ENCODE measurements at places on chromosomes 5 and 9.

DNA sequence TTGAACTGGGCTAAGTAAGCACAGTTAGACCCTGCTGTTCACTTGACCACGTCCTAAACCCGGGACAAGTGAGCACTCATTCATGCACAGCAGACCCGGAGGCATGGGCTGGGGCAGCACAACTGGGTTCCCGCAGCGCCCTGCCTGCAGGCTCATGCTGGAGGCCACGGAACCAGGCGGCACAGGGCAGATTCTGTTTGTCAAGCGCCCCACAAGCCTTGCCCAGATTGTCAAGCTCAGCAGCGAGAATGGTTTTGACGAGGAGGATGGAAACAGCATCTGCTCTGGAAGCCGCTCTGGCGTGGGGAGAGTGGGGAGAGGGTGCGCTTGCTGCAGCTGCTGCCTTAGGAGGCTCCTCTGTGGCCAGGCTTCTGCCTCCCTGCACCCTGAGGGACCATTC is 32.7 kb downstream of the PRRT1B start:
- no peak for DNase-seq

DNA sequence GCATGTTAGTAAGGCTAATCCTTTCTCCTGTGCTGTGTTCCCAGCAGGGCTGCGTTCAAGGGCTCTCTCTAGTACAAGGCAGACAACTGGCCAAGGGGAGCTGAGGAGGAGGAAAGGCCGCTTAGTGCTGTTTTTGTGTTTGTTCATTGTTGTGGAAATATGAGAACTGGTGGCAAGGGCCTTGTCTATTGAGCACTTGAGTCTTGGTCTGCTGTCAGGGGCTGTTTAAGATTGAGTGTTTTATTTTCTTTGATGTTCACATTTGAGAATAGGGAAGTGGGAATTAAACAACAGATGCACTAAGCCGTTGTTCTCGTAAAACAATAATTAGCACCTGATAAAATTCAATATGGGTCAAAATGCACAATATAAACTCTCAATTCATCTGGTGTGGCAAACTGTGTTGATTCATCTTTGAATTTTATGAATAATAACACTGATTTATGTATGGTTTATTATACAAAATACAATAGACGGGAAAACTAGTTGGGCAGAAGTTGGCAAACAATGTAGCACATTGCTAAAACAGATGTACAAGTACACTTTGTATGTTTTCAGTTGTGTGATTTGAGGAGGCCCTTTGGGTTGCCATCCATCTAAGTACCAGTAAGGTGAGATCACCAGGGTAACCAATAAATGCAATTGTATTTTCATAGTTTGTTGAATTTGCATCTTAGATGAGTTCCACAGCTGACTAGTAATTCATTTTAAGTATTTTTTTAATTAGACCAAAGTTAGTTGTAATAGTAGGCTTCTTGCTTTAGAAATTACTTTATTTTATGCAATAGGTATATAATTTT is 97.6 kb upstream of the GRHPR start:
- DNase-seq = no peak

- DNase-seq = no peak
Measured at GRCh38 chr5:93126634-93127033, 454.4 kb downstream of the NR2F1-AS1 start.

DNA sequence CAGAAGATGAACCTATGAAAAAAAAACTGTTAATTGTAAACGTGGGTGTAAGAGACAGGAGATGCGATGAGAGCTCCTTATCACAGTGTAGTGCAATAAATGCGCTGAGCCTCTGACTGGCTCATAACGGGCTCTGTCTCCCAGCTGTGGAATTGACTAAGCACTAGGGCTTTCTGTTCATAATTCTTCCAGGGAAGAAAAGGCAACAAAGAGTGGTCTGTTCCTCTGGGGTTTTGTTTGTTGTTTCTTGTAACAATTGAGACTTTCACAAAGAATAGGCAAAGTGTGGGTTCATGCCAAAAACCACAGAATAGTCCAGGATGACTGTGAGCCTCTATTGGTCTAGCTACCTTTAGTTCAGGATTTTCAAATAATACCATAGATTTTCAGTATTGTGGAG is 39.4 kb downstream of the UBE2QL1 start:
- no peak for DNase-seq

DNA sequence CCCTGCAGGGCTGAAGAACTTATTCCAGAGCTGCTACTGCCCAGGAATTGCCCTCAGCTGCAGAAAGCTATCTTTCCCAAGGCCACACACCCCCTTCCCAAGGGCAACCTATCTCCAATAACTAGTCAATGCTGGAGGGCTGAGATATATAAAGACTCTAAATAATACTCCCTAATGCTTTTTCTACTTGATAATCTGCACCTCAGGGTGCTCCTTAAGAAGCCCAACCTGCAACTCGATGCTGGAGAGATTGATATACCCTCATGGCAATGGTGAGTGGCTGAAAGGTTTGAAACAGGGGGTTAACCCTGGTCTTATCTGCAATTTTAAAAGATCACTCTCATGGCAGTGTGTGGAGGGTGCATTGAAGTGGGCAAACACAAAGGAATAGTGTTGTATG is 142.7 kb upstream of the APC start:
- no peak for DNase-seq

- DNase-seq = no peak
Measured at GRCh38 chr9:94974154-94974879, 247.8 kb downstream of the AOPEP start.

DNA sequence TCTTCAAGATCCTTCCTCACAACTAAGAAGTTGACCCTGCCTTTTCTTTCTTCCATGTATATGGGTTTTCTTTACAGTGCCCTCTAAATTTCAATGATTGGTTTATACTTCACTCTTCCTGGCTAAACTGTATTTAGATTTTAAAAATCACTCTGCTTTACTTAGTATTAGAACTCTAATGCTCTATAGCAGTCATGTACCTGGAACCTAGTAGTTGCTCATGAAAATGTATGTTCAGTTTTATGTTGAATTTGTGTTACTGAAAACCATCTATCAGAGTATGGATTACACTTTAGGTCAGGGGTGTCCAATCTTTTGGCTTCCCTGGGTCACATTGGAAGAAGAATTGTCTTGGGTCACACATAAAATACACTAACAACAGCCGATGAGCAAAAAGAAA is 1024.3 kb downstream of the NR2F1-AS1 start:
- DNase-seq = no peak

DNA sequence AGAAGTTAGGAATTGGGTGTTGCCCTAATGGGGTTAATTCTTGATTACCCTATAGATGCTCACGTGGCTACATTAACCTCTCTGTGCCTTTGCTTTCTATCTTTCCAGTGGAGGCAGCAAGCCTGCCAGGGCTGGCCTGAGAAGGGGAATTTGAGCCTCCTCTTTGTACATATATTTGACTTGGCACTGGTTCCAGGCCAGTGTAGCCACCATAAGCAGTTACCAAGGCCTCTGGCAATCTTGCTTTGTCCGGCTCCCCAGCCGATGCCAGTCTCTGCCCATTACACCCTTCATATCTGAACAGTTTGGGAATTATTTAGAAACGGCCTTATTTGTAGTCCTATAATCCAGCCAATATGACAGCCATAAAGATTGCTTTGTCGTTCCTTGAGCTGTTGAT is 58.6 kb upstream of the PPARGC1B start:
- DNase-seq = no peak

- DNase-seq = no peak
Measured at GRCh38 chr9:115109486-115109885, 8.5 kb downstream of the TNC start.

DNA sequence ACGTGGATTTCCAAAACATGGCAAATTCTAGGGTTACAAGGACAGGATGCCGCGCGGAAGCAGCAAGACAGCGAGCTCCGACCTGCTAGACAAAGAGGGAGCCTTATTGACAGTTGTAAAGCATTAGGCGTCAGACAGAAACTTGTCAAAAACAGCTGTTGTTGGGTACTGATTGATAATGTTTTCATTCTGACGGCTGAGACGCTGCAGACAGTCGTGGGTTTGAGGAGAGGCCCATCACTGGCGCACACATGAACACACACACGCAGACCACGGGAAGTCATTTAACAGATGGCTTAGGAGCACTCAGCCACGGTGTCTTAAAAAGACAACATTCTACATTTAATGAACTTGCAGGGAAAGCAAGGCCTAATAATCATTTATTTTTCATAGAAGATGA is 324.0 kb downstream of the NDUFS4 start:
- DNase-seq = no peak

DNA sequence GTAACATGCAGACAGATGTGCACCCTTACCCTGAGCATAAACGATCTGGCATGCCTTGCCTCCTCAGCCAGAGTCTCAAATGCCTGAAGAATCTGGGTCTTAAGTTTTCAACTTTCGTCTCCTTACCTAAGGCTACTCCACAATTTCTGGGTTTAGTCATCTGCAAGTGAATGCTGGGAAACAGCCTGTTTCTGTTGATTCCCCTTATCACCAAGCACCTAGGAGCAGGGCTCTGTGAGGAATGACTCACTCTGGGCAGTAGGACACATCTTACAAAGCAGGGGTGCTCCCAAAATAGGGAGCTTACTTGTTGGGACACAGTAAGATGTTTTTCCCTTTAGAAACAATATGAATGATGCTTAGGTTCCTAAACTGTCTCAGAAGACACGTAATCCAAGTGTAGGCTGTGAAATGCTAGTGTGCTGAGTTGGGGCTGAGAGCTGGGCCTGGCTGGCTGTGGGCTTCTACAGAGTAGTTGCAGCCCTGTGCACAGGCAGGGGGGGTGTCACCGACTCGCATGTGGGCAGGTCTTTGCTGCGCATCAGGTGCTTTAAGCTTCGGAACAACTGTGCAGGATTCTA is 58.0 kb downstream of the DAP start:
- DNase-seq = no peak

GRCh38 chr5:44774279-44774880 is 34.4 kb upstream of the MRPS30 start:
- no peak for DNase-seq

DNA sequence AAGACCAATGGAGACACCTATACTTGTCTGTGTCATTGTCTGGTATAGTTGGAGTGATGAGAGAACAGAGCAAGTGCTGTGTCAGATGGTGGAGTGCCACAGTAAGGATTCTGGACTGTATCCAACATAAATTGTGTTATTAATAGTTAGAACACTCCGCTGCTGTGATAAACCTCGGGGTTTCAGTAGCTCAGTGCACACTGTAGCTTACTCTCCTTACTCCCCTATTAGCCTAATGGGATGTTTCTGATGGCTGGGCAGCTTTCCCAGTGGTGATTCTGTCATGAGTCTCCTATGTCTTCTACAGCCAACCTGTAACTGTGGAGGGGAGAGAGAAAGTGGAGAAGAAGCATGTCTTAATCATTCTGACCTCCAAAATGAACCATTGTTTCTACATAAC is 127.6 kb upstream of the PTCH1 start:
- DNase-seq = no peak

Data from stimulated activated CD4-positive, alpha-beta T cell treated with anti-CD3 and anti-CD28 coated beads, Interleukin-12 subunit alpha, Interleukin-12 subunit beta, amount 100 ng/mL, for 24 hours (primary cell).